ENCODE measurements at places on chromosomes 3 and 15. TPM values are rescaled to one million over a fixed set of nuclear protein-coding genes. Genes with fewer than 3 reads are reported as not detected.

The TMIE gene
- 0.38 TPM for total RNA-seq

The PHLDB2 gene
- 18.6 TPM for total RNA-seq

The DUOX2 gene
- 25.8 TPM for total RNA-seq

The STRIT1 gene
- not detected for total RNA-seq

The INSYN1 gene
- 1.4 TPM for total RNA-seq

The CELF6 gene
- total RNA-seq: not detected

The MYEF2 gene
- not detected for total RNA-seq

The C3orf22 gene
- not detected for total RNA-seq

The IQCF5 gene
- total RNA-seq: not detected

The SMCO1 gene
- not detected for total RNA-seq

The CCR2 gene
- 0.40 TPM for total RNA-seq

The SOX2 gene
- total RNA-seq: 21.3 TPM

The APBA2 gene
- total RNA-seq: 1.1 TPM

The MOBP gene
- total RNA-seq: not detected

The TYRO3 gene
- 16.9 TPM for total RNA-seq

The CELSR3 gene
- total RNA-seq: 0.76 TPM

The HIGD2B gene
- not detected for total RNA-seq

The ERC2 gene
- total RNA-seq: 0.19 TPM

The PTX3 gene
- 0.57 TPM for total RNA-seq

The RLBP1 gene
- total RNA-seq: not detected

The FAM107A gene
- total RNA-seq: 78.6 TPM

The GLDN gene
- total RNA-seq: 0.83 TPM

The GRIP2 gene
- total RNA-seq: 0.76 TPM

The BSN gene
- 0.11 TPM for total RNA-seq

Data from esophagus squamous epithelium (tissue), 5 donors.